Hepatocyte (in vitro differentiated cells): ENCODE measurements at places on chromosomes 3 and 15. TPM values are rescaled to one million over a fixed set of nuclear protein-coding genes. Genes with fewer than 3 reads are reported as not detected.

- no peak for DNase-seq
Observed at GRCh38 chr3:87390353-87390752, 114.0 kb upstream of the POU1F1 start.

Gene ATOSA
- total RNA-seq: 26.0 and 31.1 TPM in 2 replicates

DNA sequence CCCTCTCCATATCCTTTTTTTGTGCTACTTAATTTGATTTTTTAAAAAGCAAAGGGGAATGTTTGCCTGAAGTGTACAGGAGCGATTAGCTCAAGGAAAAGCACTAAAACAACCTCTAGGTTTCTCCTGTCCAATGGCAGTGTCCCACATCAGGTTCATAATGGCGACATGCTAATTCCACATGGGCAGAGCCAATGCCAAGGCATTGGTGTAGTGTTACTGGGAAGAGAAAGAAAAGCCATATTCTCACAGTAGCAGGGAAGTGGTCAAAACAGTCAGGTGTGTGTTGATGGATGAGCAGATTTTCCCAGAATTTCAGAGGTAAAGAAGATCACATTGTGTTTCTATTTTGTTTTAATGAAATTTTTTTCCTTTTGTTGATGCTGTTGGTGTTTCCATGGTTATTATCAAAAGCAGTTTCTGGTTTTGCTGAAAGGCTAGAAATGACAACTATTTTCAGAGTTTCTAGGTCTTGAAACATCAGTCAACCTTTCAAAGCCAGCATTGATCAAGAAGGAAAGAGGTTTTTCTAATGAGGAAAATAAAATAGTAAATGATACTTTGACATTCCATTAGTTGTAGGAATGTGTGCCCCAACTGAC is 65.2 kb downstream of the FNDC3B start:
- DNase-seq: no peak

DNA sequence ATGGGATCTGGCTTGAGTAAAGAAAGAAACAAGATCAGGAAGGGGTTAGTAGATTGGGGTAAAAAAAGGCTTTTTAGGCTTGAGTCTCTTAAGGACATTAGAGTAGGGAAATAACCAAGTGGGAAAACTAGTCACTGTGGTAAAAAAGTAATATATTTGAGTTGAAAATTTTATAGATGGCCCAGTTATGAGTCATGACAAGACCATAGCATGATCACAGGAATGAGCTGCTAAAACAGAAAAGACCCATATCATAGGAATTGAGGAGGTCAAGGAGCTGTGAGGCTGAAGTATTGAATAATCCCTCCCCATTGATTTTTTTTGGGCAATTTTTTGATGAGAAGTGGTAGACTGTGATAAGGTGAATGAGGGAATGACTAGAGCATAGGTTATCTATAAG is 69.2 kb upstream of the TBC1D5 start:
- DNase-seq: no peak

Gene SLC24A5
- not detected in 2 replicates for total RNA-seq

Gene OR5K2
- total RNA-seq: not detected in 2 replicates

DNA sequence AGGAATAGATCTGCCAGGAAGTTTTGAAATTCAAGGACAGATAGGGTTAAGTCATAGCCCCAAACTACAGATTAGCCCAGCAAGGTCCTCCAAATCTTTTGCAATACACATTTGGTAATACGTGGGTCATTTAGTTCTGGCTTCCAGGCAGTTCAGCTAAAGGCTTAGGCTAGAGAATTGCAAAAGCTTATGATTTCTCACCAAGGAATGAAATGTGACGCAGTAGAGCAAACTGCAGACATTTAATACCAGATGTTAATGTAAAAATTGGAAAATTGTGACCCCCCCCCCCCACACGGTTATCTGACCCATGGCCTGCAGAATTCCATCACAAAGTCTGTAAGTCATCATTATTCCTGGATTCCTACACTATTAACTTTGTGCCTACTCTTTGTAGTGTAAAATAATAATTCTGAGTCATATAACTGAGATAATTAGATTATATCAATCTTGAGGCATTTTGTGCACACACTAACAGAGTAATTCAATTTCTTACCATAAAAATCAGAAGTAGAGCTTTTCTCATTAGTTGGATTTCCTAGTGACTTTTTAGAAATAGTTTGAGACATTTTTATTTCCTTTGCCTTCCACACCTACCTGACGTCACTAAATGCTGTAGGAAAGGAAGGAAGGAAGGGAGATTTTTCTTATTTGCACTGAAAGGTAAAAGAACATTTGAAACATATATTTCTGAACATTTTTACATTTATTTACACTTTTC is 235.2 kb downstream of the DTWD1 start:
- no peak for DNase-seq

Gene MORC1
- 5.6 and 6.7 TPM in 2 replicates for total RNA-seq

DNA sequence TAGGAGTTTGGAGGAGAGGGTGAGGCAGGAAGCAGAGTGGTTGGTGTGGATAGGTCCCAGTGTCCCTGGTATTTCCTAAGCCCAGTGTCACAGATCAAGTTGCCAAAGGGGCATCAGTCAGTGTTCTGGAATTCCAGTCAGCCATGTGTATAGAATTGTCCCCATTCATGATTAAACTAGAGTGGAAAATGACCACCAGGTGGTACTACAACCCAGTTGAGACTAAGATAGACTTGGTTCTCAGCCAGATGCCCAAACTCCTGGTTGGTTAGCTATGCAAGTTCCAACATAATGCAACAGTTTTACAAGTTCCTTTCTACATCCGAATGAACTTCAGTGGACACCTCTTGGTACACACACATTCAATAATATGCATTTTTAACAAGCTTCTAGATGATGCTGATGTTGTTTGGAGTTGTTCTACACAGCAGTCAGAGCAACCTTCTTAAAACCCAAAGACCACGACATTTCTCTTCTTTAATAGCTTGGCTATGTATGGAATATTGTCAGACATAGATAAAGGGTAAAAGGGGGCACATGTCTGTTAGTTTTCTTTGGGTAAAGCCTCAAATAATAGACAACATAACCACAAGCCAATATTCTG is 8.4 kb upstream of the ATR start:
- DNase-seq: peak; percentile 88

DNA sequence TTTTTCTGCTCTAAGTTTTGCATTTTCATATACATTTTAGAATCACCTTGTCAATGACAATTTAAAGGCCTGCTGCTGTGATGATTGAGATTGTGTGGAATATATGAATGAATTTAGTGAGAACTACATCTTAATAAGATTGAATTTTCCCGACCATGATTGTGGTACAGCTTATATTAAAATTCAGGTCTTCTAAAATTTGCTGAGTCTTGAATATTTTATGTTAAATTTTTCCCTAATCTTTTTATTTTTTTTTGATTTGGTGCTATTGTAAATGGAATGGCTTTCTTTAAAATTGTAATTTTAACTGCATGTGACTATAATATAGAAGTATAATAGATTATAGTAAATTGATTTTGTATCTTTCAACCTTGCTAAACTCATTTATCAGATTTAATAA is 172.1 kb downstream of the IL1RAP start:
- no peak for DNase-seq

DNA sequence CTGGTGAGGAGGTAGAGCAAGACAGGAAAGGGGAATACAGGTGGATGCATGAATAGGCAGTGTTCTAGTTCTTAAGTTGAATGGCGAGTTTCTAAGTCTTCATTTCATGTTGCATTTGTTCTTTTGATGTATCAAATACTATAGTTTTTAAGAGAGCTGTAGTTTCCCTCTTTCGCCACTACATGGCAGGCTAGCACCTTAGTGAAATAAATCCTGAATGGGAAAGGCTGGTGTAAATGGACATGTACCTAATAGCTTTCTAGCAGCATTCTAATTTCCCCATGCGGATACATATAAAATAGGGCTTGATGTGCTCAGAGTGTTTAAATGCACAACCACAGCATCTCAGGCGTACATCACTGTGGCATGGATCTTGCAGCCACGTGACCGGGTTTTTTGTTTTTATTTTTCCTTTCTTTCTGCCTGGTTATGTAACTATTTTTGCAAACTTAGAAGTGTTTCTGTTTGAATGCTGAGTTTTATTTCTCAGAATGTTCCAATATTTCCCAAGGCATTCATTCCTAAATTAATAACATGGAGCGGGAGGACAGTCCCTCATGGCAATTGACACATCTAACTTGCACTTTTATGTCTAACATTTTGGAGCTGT is 23.5 kb upstream of the CLN6 start:
- peak; percentile 83 for DNase-seq

DNA sequence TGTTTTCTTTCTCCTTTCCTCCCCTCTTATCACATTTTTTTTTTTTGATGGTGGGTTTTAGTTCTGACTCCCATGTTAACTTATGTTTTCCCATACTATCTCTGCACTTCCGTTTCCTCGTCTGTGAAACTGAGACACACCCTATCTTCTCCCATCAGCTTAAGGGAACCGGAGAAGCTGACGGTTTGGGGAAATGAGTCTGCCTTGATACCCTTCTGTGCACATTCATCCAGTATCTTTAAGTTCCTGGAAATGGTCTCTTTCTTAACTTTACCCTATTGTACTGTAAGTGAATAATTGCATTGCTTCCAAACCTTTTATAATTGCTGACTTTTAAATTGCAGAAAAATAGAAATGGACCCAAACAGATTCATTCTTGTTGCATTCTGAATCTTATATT is 26.2 kb upstream of the CFAP161 start:
- DNase-seq: no peak

GRCh38 chr3:40745381-40746106 is 220.8 kb downstream of the ZNF621 start:
- DNase-seq: no peak

GRCh38 chr3:111210003-111210711 is 138.5 kb downstream of the NECTIN3 start:
- DNase-seq: no peak

- DNase-seq: no peak
Observed at GRCh38 chr3:15361494-15362214, 29.3 kb upstream of the SH3BP5 start.

DNA sequence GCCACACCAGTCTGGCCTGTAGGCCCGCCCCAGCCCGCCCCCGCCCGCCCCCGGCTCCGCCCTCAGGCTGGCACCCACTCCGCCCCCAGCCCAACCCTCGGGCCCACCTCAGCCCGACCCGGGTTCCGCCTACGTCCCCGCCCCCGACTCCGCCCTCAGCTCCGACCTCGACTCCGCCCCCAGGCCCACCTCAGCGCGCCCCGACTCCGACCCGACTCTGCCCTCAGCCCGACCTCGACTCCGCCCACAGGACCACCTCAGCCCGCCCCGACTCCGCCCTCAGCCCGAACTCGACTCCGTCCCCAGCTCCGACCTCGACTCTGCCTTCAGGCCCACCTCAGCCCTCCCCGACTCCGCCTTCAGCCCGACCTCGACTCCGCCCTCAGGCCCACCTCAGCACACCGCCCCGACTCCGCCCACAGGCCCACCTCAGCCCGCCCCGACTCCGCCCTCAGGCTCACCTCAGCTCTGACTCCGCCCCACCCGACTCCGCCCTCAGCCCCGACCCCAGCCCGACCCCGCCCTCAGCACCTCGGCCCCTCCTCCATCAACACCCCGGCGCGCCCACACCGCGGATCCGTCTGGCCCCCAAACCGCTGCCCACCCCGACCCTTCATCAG is at the start of gene RAB43:
Gene RAB43, minus strand, starts transcription at position 13 of the 620 bp plus-strand sequence. CDS start 315 bp downstream, outside the sequence.
- DNase-seq: peak; percentile 97

DNA sequence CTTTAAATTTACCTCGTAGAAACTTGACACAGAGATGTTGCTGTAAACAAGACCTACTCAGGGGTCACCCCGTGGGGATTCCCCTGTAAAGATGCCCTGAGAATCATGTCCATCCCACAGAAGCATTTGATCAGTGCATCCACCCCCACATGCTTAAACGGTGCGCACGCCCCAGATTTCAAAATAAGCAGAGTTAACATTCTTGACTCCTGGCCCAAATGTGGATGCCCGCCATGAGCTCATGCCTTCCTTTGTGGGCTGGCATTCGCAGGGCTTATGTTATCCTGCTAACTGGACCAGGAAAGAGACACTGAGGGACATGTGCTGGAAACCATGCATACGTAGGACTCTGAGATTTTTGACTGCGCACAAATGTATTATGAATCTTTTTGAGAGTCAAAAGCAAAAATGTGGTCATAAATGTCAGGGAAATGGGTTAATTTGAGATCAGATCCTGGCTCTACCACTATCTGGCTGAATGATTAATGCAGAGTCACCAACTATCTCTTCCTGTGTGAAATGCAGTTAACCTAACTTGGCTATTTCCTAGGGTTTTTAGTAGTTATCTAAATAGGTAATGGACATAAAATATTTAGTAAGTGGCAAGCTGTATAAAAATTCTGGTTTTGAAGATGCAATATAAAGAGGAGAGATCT is 9.1 kb upstream of the TP63 start:
- DNase-seq: no peak

DNA sequence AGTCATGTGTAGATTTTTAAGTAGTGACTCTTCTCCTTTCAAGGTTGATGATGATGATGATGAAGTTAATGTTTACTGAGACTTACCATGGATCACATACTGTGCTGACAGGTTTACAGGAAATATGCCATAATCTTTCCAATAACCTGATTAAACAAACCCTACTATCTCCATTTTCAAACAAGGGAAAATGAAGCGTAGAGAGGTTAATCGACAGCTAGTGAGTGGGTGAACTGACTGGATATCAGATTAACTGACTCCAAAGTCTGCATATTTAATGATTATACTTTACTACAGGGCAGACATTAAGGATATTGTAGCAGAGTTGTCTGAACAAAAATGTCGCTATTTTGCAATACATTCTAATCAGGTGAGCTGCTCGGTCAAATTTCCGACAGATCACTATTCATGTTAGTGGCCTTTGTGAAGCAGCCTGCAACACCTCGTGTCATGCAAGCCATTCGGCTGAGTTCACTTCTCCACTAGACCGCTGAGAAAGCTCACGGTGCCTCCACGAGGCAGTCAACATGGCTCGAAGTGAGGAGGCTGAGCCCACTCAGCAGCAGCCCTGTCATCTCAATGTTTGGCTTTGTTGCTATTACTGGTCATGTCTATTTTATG is 264.2 kb downstream of the NFKBIZ start:
- DNase-seq: peak; percentile 70

Gene HMCES
- total RNA-seq: 16.8 and 20.1 TPM in 2 replicates

Gene OR4F15
- total RNA-seq: not detected in 2 replicates

GRCh38 chr3:71614869-71615268 is 31.3 kb upstream of the FOXP1 start:
- no peak for DNase-seq

DNA sequence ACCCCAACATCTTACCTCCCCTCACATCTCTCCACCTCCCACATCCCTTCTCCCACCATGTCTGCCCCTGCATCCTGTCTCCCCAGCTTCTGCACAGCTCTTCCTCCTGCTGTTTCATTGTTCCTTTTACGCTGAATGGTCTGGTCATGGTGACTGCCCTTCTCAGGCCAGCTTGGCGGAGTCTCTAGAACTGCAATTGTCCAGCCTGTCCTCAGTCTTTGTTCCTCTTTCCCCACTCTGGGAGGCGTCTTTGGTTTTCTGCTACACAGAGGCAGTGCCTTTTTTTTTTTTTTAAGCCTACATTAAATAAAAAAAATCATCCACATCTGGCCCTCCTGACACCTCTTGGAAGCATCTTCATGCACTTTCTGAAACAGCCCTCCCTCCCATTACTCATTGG is 49.1 kb upstream of the SEC22A start:
- no peak for DNase-seq

Gene AADAC
- total RNA-seq: 88.5 and 94.0 TPM in 2 replicates

Gene XYLB
- total RNA-seq: 7.1 and 8.2 TPM in 2 replicates

Gene VILL
- total RNA-seq: 47.0 and 47.4 TPM in 2 replicates

Gene RGMA
- 2.0 and 2.7 TPM in 2 replicates for total RNA-seq

Gene TRPM7
- 58.3 and 59.0 TPM in 2 replicates for total RNA-seq

- DNase-seq: no peak
Observed at GRCh38 chr15:33982516-33982915, 14.2 kb downstream of the CHRM5 start.

Gene QRICH1
- 57.7 and 79.9 TPM in 2 replicates for total RNA-seq

Gene TMIE
- 0.12 and 0.37 TPM in 2 replicates for total RNA-seq

GRCh38 chr15:89728254-89728653 is 22.8 kb downstream of the MESP1 start:
- peak; percentile 48 for DNase-seq
